NCI-H446 treated with DMSO at 0.1 percent for 48 hours (cell line): ENCODE measurements at places on chromosomes 7 and 10.
A peak's percentile ranks its signal among the peaks of the same experiment; 100 is the strongest.

GRCh38 chr10:102384053-102384452 is 11.5 kb upstream of the NFKB2 start:
- DNase-seq: no peak

DNA sequence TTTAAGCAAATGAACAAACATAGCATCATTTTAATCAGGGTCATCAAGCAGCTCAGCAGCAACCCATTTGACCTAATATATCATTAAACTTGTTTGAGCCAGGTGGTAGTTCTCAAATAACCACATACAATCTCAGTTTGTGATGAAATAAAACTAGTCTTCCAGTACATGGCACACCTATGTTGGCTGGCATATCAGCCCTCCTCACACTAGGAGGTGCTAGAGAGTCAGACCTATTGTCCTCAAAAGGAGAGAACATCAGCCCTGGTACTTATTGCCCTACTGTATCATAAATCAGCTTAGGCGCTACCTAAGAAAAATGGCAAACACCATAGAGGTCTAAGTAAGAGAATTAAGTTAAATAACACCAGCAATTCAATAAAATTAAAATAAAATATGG is 81.7 kb downstream of the CABCOCO1 start:
- DNase-seq: no peak

DNA sequence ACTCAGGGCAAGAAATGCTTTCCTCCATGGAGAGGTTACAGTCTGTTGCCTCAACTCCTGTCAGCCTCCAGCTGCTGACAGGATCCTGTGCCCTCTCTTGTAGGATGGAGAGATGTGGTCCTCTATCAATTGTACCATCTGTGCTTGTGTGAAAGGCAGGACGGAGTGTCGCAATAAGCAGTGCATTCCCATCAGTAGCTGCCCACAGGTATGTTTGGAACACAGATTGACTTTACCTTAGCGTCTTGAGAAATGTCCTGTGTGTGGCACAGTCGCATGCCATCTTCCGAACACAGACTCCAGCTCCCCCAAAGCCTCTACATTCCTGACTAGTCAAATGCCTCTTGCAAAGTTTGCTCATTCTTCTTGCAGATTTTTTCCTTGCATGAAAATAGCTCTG is 152.6 kb downstream of the BMPER start:
- no peak for DNase-seq

DNA sequence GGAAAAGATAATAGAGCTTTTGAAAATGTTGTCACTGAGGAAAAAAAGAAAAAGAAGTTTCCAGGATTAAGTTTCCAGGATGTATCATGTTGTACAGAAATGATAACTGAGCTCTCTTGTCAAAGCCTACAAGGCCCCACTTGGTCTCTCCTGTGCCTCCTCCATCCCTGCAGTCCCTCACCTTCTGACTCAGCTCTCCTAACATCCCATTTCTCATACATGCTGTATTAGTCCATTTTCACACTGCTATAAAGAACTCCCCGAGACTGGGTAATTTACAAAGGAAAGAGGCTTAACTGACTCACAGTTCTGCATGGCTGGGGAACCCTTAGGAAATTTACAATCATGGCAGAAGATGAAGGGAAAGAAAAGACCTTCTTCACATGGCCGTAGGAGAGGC is 3.8 kb upstream of the DGKI start:
- no peak for DNase-seq

DNA sequence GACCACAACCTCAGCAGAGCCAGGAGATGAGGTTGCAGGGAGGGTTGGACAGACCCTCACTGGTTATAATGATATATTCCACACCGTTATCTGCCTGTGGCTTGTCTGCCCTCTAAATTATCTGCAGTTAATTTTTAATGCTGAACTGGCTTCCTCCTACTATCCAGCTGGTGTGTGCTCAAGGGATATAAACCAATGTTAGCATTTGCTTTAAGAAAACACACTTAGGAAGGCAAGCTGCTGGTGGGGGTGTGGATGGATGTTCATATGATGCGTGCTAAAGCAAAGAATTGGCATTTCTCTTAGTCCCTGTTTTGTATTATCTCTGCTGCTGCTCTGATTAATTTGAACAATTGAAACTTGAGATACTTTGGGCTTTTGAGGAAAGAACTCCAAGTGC is 132.2 kb upstream of the NPVF start:
- DNase-seq: peak; percentile 44

- no peak for DNase-seq
Observed at GRCh38 chr10:92590623-92591549, 2.0 kb upstream of the KIF11 start.

- DNase-seq: no peak
Observed at GRCh38 chr7:114158275-114158674, 239.5 kb upstream of the PPP1R3A start.

- no peak for DNase-seq
Observed at GRCh38 chr7:33901199-33901598, 4.1 kb upstream of the BMPER start.

DNA sequence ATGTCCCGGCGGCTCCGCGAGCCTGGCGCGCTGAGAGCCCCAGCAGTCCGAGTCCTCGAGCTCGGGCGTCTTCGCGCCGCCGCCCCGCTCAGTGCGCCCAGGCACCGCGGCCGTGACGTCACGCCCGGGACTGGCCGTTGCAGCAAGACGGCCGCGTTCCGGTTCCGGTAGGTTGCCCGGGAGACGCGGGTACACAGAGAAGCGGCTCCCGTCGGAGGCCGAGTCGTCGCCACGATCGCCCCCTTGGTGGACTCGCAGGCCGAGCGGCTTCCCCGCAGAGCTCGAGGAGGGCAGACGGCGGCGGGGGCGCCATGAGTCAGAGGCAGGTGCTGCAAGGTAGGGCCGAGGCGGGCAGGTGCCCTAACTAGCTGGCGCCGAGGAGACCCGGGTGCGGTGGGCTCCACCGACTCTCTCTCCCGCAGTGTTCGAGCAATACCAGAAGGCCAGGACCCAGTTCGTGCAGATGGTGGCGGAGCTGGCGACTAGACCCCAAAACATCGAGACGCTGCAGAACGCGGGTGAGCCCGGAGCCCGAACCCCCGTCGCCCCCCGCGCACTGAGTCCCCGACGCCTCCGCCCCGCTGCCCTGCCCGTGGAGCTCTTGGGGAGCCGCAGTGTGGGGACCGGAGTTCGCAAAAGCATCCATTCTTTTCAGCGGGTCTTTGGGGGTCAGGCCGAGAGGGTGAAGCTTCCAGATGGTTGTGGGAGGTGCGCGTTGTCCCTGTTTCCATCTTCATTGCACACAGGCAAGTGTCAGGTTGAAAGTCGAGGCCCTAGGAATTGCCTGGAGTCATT is at the start of gene SPAG6:
TSS of gene SPAG6 (plus strand) at position 196 of the 795 bp plus-strand sequence. CDS start at position 312, 116 bp downstream.
- DNase-seq: no peak

- DNase-seq: peak; percentile 29
Observed at GRCh38 chr7:38318803-38319416, 45.5 kb upstream of the TARP start.

- DNase-seq: no peak
Observed at GRCh38 chr10:78913219-78914059, 155.3 kb upstream of the ZMIZ1 start.

DNA sequence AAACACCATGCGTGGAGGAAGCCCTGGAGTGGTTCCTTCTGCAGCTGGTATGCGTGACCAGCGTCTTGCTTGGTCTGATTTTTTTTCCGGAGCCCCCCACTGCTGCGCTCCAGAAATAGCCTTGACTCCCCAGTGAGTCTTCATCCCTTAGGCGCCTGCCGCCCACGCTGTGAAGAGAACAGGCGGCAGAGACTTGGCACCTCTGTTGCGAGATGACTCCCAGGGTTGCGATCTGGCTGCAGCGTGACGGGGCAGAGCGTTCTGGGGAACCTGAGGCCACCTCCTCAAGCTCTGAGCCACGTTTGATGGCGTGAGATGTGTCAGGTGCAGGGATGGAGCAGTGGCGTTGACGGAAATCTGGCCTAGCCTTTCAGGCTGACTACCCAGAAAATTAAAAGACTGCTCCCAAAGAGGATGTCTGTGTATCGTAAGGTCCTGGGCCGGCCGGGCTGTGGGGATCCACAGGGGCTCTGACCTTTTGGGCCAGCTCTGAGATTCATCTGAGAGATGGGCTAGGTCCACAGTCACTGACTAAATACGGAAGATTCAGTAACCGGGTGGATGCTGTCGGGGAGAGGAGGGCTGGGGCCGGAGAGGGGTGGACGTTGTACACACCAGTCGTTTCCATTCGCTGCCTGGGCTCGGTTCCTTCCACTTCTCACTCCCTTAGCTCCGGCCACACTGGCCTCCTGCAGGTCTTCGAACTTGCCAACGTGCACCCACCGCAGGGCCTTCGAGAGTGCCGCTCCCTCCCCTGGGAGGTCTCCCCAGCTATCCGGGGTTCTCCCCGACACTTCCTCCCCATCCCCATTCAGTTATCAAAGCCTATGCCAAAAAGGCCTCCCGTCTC is 33.8 kb downstream of the PFKFB3 start:
- no peak for DNase-seq

- no peak for DNase-seq
Observed at GRCh38 chr10:15241306-15241705, 72.8 kb upstream of the NMT2 start.

DNA sequence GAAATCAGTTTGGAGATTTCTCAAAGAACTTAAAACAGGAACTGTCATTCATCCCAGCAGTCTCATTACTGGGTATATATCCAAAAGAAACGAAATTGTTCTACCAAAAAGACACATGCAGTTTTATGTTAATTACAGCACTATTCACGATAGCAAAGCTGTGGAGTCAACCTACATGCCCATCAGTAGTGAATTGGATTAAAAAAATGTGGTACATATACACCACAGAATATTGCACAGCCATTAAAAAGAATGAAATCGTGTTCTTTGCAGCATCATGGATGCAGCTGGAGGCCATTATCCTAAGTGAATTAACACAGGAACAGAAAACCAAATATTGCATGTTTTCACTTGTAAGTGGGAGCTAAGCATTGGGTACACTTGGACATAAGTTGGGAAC is 158.9 kb downstream of the CDK14 start:
- DNase-seq: no peak

- DNase-seq: no peak
Observed at GRCh38 chr7:51315393-51316261, 982 bp downstream of the COBL start.

DNA sequence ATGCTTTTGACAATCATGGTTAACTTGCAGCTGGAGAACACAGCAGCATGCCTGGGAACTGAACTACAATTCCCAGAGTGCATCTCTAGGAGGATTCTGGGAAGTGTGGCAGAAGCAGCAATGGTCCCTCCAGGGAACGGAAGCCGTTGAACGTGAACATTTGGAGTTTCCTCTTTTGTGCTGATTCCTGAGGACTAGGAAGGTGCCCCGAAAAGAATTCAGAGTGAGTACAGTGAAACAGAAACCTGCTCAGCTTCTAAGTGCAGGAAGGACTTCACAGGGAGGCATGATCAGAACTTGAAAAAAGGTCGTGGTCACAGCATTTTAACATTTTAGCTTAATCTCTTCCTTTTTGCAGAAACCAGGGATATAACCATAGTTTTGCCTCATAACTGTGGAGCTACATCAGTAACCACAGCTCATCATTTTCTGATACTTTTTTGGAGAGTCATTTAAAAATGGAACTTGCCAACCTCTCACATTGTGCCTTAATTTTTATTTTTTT is at the start of gene NUDT13:
TSS of gene NUDT13 (plus strand) at position 111 of the 505 bp plus-strand sequence. CDS start 3,911 bp downstream, outside the sequence.
- no peak for DNase-seq

GRCh38 chr7:154720016-154720415 is 282.9 kb downstream of the PAXIP1 start:
- no peak for DNase-seq

- DNase-seq: no peak
Observed at GRCh38 chr10:113091920-113092319, 141.9 kb downstream of the TCF7L2 start.
